ENCODE measurements at places on chromosomes 1 and 21. TPM values are rescaled to one million over a fixed set of nuclear protein-coding genes. Genes with fewer than 3 reads are reported as not detected.

- H3K27ac ChIP-seq: no peak overlapping the region
- no peaks in the 10 kb centered on the region for H3K4me1 ChIP-seq
- H3K27me3 ChIP-seq: no peaks in the 10 kb centered on the region
- no peak overlapping the region for H3K4me3 ChIP-seq
- DNase-seq: no peak
Observed at GRCh38 chr1:212977781-212978645, 27.7 kb downstream of the VASH2 start.

- H3K36me3 ChIP-seq: peaks cover 1% of the 10 kb centered on the region
- H3K27ac ChIP-seq: no peak overlapping the region
- H3K27me3 ChIP-seq: no peaks in the 10 kb centered on the region
Observed at GRCh38 chr1:112637254-112638109, 17.9 kb downstream of the CAPZA1 start.

KPRP gene
- total RNA-seq: not detected

GRCh38 chr1:175192111-175192629, 406 bp downstream of the KIAA0040 start:
- H3K27me3 ChIP-seq: no peaks in the 10 kb centered on the region
- DNase-seq: peak; percentile 63
- H3K4me1 ChIP-seq: peaks cover 37% of the 10 kb centered on the region
- peaks cover 2% of the 10 kb centered on the region for H3K36me3 ChIP-seq
- H3K27ac ChIP-seq: peak overlapping the region; percentile 68

DNA sequence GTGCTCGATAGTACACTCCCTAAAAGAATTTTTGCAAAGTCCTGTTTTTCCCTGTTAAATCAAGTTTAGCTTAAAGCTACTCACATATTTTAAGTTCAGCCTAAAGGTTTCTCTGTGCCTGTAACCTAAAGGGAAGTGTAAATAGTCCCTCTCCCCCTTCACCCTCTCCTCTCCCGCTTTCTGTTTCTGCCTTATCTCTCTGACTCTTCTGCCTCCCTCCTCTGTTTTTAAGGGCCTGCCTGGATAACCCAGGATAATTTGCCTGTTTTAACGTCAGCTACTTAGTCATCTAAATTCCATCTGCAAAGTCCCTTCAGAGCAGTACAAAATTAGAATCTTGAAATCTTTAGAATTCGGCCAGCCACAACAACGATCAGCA, 92.6 kb downstream of the NID1 start:
- H3K27me3 ChIP-seq: no peaks in the 10 kb centered on the region
- DNase-seq: no peak
- H3K4me3 ChIP-seq: peak overlapping the region; percentile 3
- H3K4me1 ChIP-seq: peaks cover 13% of the 10 kb centered on the region

GRCh38 chr21:45248893-45249381, 38.8 kb downstream of the POFUT2 start:
- no peak for DNase-seq
- peaks cover 3% of the 10 kb centered on the region for H3K27me3 ChIP-seq
- no peak overlapping the region for H3K4me3 ChIP-seq
- H3K27ac ChIP-seq: no peak overlapping the region
- H3K4me1 ChIP-seq: no peaks in the 10 kb centered on the region

KIRREL1 gene
- not detected for total RNA-seq

- DNase-seq: no peak
- H3K27me3 ChIP-seq: no peaks in the 10 kb centered on the region
- peak overlapping the region; percentile 40 for H3K4me3 ChIP-seq
- peaks cover 41% of the 10 kb centered on the region for H3K4me1 ChIP-seq
- peak overlapping the region; percentile 51 for H3K27ac ChIP-seq
- H3K36me3 ChIP-seq: no peaks in the 10 kb centered on the region
Observed at GRCh38 chr1:12594966-12595756, 22.8 kb downstream of the DHRS3 start.

DNA sequence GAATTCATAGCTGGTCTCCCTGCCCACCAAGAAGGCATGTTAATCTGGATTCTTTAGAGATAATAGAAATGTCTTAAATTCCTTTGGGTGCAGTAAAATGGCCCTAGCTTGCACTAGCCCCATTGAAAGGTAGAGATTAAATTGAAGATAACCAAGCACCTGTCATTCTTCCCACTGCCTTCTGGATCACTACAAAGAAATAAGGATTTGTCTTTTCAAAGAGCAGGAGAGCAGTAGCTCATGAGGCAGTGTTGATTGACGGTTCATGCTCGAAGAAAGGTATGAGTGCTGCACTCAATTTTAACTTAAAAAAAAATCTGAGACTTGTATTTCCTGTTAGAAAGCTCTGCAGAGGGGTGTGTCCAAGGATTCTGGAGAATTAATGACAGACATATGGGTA, 74.9 kb upstream of the F3 start:
- H3K27me3 ChIP-seq: peaks cover 3% of the 10 kb centered on the region
- H3K27ac ChIP-seq: no peak overlapping the region
- DNase-seq: no peak
- H3K4me3 ChIP-seq: no peak overlapping the region

DNA sequence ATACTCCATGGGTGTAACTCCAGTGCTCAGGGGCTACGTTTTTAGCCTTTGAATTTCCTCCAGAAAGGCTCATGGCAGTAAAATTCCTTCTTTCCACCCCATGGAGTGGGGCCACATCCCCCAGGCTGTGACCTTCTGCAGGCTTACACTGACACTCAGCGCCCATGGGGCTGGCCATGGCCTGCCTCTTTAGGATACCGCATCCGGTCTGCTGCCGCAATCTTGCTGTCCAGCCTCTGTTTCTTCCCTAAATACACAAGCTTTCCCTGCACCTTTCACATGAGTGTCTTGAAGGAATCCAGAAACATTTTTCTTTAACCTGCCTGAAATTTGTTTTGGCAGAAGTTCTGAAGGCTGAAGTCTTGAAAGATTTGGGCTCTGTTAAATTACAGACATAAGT, 170.5 kb downstream of the NTMT2 start:
- no peak overlapping the region for H3K4me3 ChIP-seq
- H3K4me1 ChIP-seq: no peaks in the 10 kb centered on the region
- DNase-seq: no peak
- no peak overlapping the region for H3K27ac ChIP-seq
- no peaks in the 10 kb centered on the region for H3K27me3 ChIP-seq
- H3K36me3 ChIP-seq: no peaks in the 10 kb centered on the region

- no peaks in the 10 kb centered on the region for H3K27me3 ChIP-seq
- H3K27ac ChIP-seq: no peak overlapping the region
- H3K4me3 ChIP-seq: no peak overlapping the region
- H3K4me1 ChIP-seq: no peaks in the 10 kb centered on the region
- no peak for DNase-seq
Observed at GRCh38 chr21:18630446-18630845, 226.9 kb upstream of the TMPRSS15 start.

ADGRB2 gene
- 12.8 TPM for total RNA-seq

DNA sequence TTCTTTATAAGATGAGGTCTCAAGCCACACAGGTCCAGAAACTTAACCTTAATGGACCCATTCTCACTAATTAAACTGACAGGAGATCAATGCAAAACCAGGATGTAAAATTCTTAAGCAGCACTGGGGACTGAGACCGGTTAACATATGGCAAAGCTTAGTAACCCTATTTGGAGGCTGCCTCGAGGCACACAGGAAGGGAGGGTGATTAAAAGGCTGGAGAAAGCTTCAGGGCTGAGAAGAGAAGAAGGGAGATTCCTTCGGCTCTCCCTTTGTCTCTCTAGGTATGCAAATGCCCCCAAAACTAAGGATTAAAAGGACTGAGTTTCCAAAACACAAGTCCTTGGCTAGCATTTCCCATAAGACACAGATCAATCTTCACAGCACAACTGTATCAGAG, 120.8 kb upstream of the DSCAM start:
- H3K27me3 ChIP-seq: no peaks in the 10 kb centered on the region
- H3K27ac ChIP-seq: no peak overlapping the region
- H3K4me3 ChIP-seq: no peak overlapping the region
- no peaks in the 10 kb centered on the region for H3K4me1 ChIP-seq
- DNase-seq: no peak

OR2L8 gene
- not detected for total RNA-seq

DNA sequence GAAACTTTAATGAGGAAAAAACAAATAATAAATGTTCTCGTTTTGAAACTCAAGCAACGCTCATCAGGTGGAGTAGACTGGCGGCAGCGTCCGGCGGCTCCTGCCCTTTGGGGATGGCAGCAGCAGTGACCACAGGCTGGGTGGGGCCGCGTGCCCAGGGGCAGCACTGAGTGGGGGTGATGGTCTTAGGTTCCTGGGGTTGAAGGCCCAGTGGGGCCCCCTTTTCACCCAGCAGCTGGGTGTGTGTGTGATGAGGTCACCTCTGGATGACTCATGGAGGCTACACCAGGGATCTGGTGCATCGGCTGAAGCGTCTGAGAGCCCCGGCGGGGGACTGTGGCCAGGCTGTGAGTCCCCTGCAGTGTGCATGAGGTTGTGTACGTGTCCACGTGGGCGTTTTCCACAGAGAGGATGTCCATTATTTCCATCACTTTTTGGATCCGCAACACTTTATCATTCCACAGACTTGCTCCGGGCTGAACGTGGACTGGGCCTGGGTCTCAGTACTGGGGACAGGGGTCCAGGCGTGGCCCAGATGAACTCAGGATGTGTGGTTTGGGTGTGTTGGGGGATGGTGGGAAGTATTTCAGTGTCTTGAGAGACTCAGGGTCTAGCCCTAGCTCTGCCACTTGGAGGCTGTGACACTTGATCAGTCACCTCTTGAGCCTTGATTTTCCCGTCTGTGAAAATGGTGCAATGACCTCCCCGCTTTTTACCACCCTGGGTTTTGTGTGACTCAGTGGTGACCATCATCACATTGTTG, 25.6 kb downstream of the LDLRAP1 start:
- peaks cover 9% of the 10 kb centered on the region for H3K36me3 ChIP-seq
- H3K4me1 ChIP-seq: peaks cover 38% of the 10 kb centered on the region
- no peaks in the 10 kb centered on the region for H3K27me3 ChIP-seq
- no peak overlapping the region for H3K4me3 ChIP-seq

HSD3B2 gene
- not detected for total RNA-seq

GRCh38 chr1:189726806-189727205, 750.9 kb downstream of the BRINP3 start:
- H3K4me3 ChIP-seq: no peak overlapping the region
- no peaks in the 10 kb centered on the region for H3K4me1 ChIP-seq
- no peak overlapping the region for H3K27ac ChIP-seq
- H3K27me3 ChIP-seq: no peaks in the 10 kb centered on the region
- H3K36me3 ChIP-seq: no peaks in the 10 kb centered on the region
- DNase-seq: no peak

GRCh38 chr1:90768826-90769225, 51.7 kb upstream of the BARHL2 start:
- DNase-seq: no peak
- H3K27me3 ChIP-seq: peaks cover 6% of the 10 kb centered on the region
- no peaks in the 10 kb centered on the region for H3K4me1 ChIP-seq
- no peak overlapping the region for H3K27ac ChIP-seq
- no peaks in the 10 kb centered on the region for H3K36me3 ChIP-seq

GRCh38 chr1:24253571-24253970, 65.6 kb upstream of the GRHL3 start:
- no peaks in the 10 kb centered on the region for H3K4me1 ChIP-seq
- no peak overlapping the region for H3K27ac ChIP-seq
- H3K4me3 ChIP-seq: no peak overlapping the region
- DNase-seq: no peak
- no peaks in the 10 kb centered on the region for H3K27me3 ChIP-seq

GRCh38 chr1:87840767-87841166, 512.1 kb downstream of the LMO4 start:
- H3K27ac ChIP-seq: no peak overlapping the region
- no peaks in the 10 kb centered on the region for H3K27me3 ChIP-seq
- no peaks in the 10 kb centered on the region for H3K36me3 ChIP-seq
- no peak overlapping the region for H3K4me3 ChIP-seq

- H3K4me3 ChIP-seq: no peak overlapping the region
- H3K27me3 ChIP-seq: no peaks in the 10 kb centered on the region
- peaks cover 5% of the 10 kb centered on the region for H3K36me3 ChIP-seq
- DNase-seq: no peak
- no peaks in the 10 kb centered on the region for H3K4me1 ChIP-seq
Observed at GRCh38 chr1:97307151-97307550, 585.6 kb downstream of the PTBP2 start.

PIK3C2B gene
- 18.1 TPM for total RNA-seq

DNA sequence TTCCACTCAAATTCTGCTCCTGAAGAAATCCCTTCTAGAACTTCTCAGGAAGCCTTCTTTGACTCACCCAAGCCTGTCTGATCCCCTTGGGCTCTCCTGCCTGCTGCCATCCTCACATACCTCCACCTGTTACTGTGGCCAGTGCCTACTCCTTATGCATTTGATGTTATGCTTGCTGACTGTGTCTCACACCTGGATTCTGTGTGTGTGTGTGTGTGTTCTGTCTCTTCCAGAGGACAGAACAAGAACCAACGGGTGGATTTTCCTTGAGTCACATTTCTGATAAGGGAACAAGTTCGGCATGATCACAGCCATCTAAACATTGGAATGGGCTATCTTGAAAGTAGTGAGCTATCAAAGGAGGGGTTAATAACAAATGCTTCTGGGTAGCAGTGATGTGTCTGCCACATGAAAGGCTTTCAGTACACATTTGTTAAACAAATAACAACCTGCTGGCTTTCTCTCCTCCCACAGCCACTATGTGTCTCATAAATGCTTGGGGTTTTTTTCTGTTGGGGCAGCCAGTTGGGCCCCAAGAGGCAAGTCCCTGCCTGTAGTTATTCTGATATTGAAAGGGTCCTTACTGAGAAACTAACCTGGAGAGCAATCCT, 8.9 kb upstream of the GPR37L1 start:
- H3K27ac ChIP-seq: no peak overlapping the region
- no peaks in the 10 kb centered on the region for H3K27me3 ChIP-seq
- no peaks in the 10 kb centered on the region for H3K4me1 ChIP-seq
- no peak for DNase-seq
- no peaks in the 10 kb centered on the region for H3K36me3 ChIP-seq

PRAMEF9 gene
- total RNA-seq: not detected

DNA sequence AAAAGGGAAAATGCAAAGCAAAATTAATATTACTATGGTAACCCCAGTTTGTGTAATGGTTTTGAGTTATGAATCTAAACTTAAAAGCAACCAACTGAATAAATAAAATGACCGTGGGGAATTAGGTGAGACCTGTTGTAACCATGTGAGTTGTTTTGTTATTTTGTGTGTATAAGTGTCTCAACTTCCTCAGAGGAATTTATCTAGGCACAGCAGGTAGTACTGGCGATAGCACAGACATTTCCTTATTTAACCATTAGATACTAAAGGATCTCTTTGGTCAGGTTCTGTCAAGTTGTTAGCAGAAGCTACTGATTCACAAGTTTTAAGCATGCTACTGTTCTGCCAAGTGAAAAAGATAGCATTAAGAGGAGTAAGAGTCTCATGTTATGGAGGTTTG, 39.3 kb upstream of the LRRC7 start:
- H3K27me3 ChIP-seq: no peaks in the 10 kb centered on the region
- H3K4me1 ChIP-seq: no peaks in the 10 kb centered on the region
- no peak overlapping the region for H3K27ac ChIP-seq
- no peaks in the 10 kb centered on the region for H3K36me3 ChIP-seq
- no peak overlapping the region for H3K4me3 ChIP-seq
- DNase-seq: no peak

- no peak for DNase-seq
- H3K4me3 ChIP-seq: no peak overlapping the region
- no peaks in the 10 kb centered on the region for H3K4me1 ChIP-seq
- H3K27me3 ChIP-seq: peaks cover 2% of the 10 kb centered on the region
Observed at GRCh38 chr1:185038813-185039376, 6.5 kb upstream of the RNF2 start.
